Lower lobe of right lung (tissue), 2 donors: ENCODE measurements at places on chromosomes 1 and 21. TPM values are rescaled to one million over a fixed set of nuclear protein-coding genes. Genes with fewer than 3 reads are reported as not detected.

Gene MPC2
- total RNA-seq, result 49.6 TPM

GRCh38 chr1:78043436-78043835 lies 2.3 kb upstream of the GIPC2 start:
- DNase-seq, result no peak

Gene PPIAL4G
- not detected for total RNA-seq

DNA sequence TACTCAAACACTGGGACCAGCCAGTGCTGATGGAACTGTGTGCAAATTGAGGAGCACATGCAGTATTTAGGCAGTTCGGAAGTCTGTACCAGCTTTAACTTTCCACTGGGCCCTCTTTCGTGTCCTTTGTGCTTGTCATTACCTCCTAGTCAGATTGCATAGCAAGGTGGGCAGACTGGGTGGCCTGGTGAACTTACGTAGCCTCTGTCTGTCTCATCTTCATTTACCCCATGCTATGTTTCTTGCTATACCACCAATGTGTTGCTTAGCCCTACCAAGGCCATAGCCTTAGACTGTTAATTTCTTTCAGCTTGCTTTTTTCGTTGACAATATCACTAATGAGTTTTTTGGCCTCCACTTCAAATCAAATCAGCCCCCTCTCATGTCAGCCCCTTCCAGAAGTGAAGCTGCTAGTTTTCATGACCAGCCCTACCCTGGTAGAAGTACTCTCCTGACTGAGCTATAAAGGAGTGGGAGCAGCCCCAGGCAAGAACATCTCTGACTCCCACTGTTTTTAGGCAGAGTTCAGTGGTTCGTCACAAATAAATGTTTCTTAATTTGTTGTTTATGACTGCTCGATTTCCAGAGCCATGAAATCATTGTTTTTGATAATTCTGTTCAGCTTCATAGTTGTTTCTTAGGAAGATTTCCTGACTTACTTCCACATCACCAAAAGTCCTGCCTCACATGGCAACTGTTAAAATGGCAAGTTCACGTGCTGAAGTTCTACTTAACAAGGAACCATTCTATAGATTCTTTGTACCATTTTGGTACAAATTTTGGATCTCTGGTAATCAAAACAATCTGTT lies 19.3 kb downstream of the PRKACB start:
- no peak for DNase-seq

- DNase-seq, result no peak
These were observed 35.8 kb upstream of the LMO4 start for GRCh38 chr1:87292684-87293493.

DNA sequence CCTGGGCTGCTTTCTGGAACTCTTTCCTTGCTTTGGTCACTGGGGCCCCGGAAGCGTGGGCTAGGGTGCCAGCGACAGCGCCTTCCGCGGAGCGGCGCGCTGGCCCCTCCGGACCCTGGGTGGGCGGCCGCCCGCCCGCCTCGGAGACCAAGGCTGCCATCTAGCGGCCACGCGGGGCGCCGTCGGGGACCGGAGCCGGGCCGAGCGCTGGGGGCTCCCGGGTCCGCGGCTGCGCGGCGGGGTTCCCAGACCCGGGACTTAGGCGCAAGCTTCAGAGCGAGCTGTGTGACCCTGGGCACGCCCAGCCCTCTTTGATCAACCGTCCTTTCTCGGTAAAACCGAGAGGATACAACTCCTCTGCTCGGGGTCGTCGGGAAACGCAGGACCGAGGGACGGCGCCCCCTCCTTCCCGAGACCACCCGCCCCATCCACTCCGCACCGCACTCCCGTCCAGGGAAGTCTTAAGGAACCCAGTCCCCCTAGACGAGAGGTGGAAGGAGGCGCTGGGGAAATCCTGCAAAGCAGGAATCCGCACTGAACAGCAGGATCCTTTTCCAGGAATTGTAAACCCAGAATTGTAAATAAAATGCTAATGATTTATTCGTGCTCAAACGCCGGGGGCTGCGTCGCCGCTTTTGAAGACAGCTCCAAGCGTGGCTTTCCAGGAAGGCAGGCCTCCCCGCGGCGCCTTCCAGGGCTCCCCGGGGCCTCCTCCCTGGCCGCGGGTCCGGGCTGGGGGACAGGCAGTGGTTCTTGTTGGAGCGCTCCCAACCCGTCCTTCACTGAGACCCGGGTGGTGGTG lies 41.2 kb downstream of the RRAGC start:
- peak; percentile 61 for DNase-seq

Gene LCE7A
- total RNA-seq, result not detected

Gene TLCD4
- total RNA-seq, result 11.3 TPM

- peak; percentile 96 for DNase-seq
These were observed at the start of gene POGK for GRCh38 chr1:166838766-166839599. Gene POGK, plus strand, starts transcription at chr1:166839475. Its CDS starts 1,482 bp downstream, at chr1:166840957.

DNA sequence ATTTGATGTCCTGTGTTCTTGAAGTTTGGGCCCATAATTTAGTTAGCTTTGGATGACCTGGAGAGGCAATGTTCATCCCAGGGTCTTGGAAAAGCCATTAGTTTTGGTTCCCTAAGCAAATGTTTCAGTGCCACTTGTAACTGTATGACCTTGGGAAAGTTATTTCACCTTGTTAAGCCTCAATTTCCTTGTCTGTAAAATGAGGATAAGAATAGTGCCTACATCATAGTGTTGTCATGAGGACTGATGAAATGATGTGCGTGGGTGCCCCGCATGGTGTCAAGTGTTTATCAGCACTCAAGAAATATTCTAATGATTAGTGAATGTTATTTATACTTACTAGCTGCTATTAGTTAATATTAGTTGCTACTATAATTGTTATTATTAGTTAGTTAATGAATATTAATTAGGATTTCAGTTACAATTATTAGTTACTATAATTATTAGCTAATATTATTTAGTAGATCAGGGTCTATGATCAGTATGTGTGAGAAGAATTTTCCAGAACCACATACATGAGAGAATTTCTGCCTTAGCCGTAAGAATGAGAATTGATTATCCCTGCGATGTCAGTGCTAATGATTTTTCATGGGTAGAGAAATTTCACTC lies 1.9 kb downstream of the SH3BGR start:
- DNase-seq, result no peak

DNA sequence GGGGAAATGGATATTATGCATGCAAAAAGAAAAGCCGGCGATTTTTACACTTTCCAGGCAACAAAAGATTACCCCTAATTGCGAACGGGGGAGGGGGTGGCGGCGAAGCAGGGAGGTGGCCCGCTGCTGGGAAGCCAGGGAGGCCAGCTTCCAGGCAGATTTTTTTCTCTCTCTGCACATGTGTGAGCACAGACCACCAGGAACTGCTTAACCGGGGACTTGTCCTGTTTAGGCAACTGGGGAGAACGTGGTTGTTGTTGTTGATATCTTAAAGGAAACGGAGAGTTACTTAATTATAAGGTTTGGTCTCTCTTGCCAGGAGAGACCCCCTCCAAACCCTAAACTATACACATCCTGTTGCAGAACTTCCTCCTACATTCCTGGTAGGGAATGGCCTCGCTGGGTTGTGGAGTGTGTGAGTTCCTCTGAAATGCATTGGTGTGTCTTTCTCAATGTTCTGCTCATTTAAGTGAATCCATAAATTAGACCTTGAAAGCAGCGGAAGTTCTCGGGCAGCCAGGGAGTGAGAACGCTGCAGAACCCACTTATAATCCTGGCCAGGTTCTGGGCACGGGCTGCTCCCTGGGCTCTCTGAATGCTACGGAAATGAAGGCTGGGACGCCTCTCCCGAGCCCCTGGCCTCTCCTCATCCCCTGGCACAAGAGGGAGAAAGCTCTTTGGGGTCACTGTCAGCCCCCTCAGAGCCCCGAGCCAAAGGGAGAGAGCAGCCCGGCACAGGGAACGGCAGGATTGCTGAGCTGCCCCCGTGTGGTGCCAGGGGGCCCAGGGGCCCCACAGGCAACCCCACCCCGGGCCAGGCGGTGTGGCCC lies 250.0 kb downstream of the FOXD2 start:
- DNase-seq, result no peak

DNA sequence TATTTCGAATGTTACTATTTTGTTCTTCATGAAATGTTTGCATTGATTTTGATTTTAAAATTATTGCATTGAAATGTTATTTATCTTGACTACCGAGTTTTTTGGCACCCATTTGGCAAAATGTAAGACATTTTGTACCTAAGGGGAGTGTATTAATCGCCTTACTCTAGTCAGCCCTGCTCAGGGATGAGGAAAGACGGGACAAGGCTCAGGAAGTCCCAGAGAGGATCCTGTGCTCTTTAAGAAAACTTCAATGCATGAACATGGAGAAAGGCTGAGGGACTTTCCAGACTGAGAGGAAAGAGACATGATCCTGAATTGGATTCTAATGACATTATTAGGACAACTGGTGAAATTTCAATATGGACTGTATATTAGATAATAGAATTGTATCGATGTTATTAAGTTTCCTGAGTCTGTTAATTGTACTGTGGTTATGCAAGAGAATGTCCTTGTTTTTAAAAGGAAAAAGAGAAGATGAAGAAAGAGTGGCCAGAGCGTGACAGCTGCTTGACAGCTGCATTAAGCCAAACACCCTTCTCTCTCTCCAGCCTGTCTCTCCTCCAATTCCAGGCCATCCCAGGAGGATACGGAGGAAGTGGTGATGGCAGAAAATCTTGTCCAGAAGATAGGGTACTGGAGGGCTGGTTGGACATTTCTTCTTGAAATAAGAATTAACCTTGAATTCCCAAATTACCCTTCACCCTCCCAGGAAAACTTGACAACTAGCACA lies 66.0 kb downstream of the PLEKHA6 start:
- DNase-seq, result no peak

GRCh38 chr1:6688001-6688400 lies 13.6 kb downstream of the DNAJC11 start:
- DNase-seq, result no peak

Gene CRB1
- total RNA-seq, result 0.77 TPM
